Hematopoietic multipotent progenitor cell (in vitro differentiated cells): ENCODE measurements at places on chromosomes 12 and 14.

DNA sequence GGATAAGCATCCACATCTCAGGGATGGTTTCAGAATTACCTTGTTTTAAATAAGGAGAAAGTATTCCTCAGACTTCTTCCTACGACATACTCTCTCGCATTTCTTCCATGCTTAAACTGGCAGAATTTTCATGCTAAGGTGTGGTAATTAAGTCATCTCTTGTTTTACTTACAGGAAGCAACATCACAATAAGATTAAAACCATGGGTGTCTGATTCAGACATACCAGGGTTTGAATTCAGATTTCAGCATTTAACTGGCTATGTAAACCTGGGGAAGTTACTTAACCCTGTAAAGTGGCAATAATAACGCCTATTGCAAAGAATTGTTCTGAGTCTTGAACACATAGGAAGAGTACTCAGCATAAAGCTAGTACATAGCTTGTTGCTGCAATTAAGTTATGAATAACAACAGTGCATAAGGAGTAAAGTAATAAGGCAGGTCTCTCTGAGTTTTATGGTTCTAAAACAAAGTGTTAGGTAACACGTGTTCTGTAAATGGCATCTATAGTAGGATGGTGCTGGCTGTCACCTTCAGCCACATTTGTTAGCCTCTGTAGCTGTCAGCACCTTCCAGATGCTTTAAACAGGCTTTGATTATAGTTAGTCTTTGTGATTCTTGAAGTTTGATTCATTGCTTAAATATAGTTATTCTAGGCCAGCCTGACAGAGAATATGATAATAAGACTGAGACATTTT is 38.8 kb downstream of the IFT43 start:
- DNase-seq = no peak

DNA sequence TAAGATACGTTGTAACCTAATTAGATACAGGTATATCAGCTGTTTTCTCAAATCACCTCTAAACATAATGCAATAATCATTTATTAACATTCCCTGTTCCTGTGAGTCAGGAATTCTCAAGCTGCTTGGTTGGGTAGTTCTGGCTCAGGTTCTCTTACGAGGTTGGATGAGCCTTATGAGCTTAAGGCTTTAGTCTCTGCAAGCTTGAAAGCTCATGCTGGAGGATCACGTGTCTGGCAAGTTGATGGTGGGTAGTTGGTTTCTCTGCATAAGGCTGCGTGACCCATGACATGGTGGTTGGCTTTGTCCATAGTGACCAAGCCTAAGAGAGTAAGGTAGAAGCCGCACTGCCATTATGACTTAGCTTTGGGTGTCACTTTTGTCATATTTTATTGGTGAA is 62.0 kb downstream of the PLEKHA5 start:
- no peak for DNase-seq

DNA sequence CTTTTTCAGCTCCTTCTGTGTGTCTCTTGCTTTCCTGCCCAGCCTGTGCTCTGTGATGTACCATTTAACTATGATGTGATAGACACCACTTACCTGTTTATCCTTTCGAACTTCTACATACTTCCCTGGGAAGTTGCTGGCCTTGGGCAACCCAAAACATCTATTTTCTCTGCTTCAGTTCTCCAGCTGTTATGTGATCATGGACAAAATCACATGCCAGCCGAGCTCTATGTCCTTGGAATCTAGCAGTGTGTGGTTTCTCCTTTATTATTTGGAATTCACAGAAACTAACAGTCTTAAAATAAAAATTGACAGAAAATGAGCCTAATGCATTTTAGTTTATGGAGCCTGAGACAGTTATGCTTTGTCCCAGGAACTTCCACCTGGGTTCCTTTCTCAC is 22.9 kb downstream of the BMAL2 start:
- DNase-seq = no peak

DNA sequence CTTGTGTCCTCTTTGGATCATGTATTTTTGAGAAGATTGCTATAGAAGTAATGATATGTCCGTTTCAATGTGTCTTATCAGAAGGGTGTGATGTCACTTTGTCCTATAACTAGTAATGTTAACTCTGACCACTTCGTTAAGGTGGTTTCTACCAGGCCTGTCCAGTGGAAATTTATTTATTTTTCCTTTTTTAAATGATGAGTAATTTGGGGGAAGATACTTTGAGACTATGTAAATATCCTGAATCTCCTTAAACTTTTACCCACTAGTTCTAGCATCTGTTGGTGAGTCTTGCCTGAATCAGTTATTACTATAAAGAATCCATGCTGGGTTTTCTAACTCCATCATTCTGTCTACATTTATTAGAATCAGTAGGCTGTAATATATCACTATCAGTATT is 15.3 kb downstream of the EP400 start:
- DNase-seq = no peak

GRCh38 chr12:9449181-9449580 is 158.5 kb downstream of the KLRB1 start:
- DNase-seq = no peak

GRCh38 chr14:44833376-44834060 is 128.2 kb downstream of the KLHL28 start:
- no peak for DNase-seq

DNA sequence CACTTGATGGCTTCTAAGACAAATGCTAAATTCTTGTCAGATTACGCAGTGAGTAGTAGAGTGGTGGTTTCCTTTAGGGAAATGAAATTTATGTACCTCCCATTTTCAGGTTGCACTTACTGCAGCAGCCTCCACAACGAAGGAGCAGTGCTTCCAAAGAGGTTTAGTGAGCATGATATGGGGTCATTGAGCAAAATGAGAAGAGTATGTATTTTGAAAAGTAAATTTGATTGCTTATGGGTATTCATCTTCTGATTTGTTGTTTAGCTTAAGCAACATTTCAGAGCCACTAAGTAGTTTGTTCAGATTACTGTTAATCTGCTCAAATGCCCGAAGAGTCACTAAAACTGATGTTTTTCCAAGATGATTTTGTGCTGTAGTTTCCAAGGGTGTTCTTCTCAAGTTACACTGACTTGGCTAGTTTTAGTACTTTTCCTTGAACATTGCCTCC is 493.6 kb downstream of the PCNX1 start:
- no peak for DNase-seq

DNA sequence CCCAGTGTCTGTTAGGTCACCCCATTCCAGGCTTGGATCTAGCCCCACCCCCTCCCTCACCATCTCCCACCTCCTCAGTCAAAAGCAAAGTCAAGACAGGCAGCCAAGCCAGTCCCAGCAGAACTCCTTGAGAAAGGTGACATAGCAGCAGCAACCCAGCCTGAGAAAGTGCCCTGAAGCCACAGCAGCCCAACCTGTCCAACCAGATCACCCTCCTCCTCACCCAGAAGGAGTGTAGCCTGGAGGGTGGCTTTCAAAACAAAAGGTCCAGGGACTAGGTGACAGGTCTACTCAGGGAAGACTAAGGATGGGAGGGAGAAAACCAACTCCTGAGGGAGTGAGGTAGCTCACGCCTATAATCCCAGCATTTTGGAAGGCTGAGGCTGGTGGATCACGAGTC is 5.2 kb downstream of the RAB15 start:
- DNase-seq = no peak

DNA sequence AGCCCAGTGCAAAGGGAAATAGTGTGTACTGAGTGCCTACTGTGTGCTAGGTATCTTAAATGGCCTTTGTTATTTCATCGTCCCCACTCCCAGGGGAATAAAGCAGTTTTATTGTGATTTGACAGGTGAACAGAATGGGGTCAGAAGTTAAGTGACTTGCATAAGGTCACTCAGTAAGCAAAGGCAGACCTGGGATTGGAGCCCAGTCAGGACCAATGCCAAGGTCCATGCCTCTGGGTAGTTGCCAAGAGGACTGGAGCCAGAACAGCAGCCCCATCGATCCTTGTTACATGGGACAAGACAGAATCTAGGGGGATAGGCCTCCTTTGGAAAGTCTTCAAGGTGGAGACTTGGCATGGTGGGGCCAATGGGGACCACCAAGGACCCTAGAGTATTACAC is 227.4 kb upstream of the PWP1 start:
- no peak for DNase-seq

DNA sequence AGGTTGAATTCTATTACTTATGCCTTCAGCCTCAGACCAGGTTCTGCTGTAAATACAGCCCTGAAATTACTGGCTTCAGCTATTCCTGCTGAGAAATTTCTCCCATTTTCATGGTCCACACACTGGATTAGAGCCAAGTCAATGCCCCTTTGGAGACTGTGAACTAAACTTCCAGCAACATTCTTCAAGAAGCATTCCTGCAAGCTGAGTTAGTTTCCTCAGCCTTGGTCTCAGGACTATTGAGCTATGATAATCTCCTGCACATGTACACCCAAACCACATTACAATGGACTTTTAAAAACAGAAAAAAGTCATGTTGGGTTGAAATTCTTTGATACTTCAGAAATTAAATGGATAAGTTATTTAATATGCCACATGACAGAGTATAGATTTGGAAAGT is 58.0 kb upstream of the AVPR1A start:
- DNase-seq = no peak

- no peak for DNase-seq
These were observed 229.2 kb downstream of the DPF3 start for GRCh38 chr14:72664651-72665050.

GRCh38 chr14:93537951-93538350 is 107.2 kb downstream of the UNC79 start:
- DNase-seq = no peak

- DNase-seq = no peak
These were observed 60.9 kb upstream of the ARID2 start for GRCh38 chr12:45668641-45669040.

- peak; percentile 13 for DNase-seq
These were observed 167.9 kb downstream of the PHETA1 start for GRCh38 chr12:111201036-111201435.

DNA sequence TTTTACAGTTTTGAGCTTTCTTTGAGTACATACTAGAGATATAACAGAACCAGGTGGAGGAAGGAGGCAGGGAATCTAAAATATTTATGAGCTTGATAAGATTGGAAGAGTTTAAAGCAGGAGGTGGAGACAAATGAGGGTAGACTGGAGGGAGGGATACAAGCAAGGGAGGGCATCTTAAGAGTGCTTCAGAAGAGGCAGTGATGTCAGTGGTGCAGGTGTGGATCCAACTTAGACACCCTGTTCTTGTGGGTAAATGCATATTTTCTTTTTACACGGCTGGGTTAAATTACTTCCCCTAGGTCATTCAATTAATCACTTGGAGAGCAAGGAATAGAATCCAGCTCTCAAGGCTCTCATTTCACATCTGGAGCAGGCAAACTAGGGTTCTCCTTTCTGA is 146.1 kb upstream of the LRIG3 start:
- no peak for DNase-seq

- no peak for DNase-seq
These were observed 9.4 kb downstream of the IGF1 start for GRCh38 chr12:102470945-102471344.
